Right hindlimb (tissue), 1 donor: ENCODE measurements at places on chromosomes 7 and 10.

DNA sequence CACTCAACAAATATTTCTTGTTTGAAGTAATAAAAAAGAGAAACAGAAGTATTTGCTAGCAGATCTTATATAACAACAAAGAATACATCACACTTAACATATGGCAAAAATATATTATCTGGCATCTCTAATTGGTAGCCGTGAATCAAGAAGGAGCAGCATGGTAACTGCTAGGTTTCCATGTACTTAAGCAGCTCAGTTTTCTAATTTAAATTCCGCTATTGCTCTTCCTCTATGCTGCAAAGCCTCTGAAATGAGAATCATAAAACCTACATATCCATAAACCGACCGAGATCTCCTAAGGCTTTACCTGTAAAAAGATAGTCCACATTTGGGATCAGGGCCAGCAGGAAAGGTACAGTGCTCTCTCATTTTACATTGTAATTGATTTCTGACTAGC, 76.6 kb upstream of the PTPRZ1 start:
- DNase-seq: no peak

GRCh38 chr10:122689146-122689820, 10.4 kb downstream of the C10orf120 start:
- no peak for DNase-seq

DNA sequence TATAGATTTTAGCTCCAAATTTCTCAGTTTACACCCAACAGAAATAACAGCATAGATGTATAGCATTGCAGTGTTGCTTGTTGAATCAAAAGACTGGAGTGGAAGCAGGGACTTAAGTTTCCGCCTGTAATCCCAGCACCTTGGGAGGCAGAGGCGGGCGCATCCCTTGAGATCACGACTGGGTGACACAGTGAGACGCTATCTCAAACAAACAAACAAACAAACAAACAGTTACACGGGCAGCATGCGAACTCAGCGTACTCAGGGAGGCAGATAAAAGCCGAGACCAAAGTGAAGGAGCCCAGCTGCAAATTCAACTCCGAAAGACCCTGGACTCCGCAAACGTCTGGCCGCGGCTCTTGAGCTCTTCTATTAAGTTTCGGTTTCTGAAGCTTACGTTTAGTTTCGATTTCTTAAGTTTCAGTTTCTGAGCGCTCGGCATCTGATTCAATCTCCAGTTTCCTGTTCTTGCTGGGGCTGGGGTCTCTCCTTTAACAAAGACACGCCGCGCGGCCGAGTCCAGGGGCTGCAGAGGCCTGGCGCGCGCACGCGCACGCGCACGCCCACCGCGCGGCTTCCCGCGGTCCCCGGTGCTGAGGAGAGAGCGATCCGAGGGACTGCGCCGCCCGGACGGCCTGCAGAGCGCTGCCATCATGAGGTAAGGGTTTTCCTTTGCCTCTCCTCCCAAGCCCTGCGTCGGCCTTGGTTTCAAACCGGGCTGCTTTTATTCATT, at the start of gene IFIT5:
IFIT5 (plus strand) TSS at position 423 of the 733 bp plus-strand sequence; CDS start at position 654, 231 bp downstream.
- peak; percentile 89 for DNase-seq

DNA sequence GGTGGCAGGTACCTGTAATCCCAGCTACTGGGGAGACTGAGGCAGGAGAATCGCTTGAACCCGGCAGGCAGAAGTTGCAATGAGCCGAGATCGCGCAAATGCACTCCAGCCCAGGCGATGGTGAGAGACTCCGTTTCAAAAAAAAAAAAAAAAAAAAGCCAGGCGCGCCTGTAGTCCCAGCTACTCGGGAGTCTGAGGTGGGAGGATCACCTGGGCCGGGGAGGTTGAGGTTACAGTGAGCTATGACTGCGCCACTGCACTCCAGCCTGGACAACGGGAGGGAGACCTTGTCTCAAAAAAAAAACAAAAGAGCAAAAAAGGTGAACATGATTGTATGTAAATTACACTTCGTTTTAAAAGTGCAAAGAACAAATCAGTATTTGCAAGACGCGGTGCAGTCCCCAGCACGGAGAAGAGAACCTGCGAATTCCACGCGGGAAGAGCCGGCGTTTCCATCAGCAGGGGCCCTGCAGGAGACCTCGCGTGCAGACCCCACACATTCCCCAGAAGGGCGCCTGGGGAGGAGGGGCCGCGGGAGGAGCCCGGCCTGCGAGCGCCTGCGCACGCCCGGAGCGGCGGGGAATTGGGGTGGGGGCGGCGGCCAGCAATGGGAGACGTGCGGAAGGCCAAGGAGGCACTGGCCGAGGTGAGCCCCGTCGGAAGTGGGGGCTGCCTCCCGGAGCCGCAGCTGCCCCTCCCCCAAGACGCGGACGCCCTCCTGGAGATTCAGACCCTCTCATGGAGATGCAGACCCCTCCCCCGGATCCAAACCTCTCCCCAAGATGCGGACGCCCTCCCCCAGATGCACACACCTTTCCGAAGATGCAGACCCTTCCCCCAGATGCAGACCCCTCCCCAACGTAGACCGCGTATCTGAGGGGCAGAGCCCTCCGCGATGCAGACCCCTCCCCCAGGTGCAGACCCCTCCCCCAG, 16.7 kb upstream of the SUN1 start:
- peak; percentile 74 for DNase-seq

DNA sequence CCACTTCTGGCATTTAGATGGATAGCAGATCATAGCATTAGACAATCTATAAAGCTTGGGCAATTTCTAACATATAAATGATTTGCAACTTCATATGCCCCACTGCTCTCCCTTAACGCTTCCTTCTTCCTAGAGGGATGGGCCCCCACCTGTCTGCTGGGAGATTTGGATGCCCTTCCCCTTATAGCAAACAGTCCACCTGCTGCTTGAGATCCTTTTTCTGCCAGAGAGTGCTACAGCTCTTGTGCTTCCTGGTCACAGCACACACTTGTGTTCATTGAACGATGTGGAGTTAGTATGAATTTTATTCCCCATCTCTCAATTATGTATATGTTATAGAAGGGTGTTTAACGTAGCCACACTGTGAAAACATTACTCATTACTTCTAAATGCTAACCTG, 10.4 kb upstream of the PCGF5 start:
- no peak for DNase-seq

DNA sequence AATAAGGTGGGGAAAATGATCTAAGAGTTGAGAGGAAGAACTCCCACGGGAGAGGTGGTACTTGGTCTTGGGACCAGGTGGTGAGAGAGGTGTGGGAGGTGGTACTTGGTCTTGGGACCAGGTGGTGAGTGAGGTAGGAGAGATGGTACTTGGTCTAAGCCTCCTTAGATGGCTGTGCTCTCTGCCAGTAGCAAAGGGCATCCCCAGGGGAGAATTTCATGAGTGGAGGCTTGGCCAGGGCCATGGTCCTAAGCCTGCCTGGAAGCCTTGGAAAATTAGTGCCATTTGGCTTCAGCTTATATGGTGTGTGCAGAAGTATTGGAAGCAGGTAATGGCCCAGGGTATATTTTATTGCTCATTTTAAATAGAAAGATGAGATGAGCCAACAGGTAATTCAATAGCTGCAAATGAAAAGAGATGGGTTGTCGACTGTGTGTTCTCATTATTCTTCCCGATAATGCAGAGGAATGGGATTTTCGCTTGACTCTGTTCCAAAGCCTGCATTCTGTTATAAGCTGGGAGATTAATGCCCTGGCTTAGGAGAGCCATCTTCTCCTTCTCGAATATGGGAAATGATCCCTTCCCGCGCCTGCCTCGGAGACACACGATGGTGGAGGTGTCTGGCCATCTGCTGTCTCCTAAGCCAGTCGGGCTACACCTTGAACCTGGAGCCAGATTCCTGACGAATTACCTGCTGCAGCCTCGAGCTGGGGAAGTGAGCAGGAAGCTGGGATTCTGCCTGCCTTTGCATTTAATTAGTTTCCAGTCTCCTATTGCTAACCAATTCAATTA, 287.8 kb downstream of the GALNT17 start:
- DNase-seq: no peak

- DNase-seq: no peak
Measured at GRCh38 chr7:70779321-70779720, 352.6 kb upstream of the GALNT17 start.

- no peak for DNase-seq
Measured at GRCh38 chr10:124708246-124708779, 35.9 kb downstream of the FAM53B start.

DNA sequence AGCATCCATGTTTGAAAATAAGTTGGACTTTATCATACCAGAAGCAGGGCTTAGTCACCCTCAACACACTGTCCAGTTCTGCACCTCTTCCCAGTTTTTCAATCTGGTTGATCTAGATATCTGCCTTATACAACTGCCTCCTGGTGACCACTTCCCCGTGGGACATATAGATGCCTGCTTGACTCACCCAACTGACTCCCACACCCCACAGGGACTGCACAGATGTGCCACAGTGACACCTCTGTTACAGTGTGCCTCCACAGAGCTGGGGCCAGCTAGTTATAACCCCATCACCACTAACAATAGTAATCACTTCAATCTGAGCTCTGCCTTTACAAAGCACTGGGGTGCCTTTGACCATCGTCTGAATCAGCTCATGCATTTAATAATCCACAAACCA, 82.6 kb upstream of the AOAH start:
- DNase-seq: no peak

GRCh38 chr7:140007051-140007690, 55.6 kb downstream of the PARP12 start:
- no peak for DNase-seq

DNA sequence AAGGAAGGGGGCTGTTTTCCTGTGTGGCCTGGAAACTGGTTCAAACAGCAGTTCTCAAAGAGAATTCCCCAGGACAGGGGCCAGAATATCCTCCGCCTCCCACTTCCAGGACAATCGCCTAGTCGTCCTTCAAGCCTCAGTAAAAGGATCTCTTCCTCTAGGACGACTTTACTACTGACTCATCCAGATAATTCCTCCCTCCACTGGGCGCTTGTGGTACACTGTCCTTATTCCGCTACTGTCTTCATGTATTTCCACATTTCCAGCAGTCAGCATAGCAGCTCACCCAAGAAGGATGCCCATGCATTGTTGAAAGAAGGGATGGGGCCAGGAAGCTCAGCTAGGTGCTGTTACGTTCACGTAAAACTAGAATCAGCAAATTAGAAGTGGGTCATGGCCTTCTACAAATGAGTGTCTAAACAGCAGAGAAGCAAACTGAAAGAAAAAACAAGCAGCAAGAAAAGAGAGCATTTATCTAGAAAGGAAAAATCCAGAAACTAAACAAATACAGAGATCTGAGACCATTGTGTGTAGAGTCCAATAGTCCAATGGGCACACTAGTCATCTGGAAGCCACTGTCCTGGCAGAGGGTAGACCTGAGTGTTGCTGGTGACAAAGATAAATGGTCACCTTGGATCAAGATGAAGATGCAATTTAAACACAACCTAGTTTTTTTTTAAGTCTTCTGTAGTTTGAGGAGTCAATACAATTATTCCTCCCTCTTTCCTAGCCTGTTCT, 26.3 kb downstream of the CLRN3 start:
- DNase-seq: no peak
